GM13977 (cell line): ENCODE measurements at places on chromosomes 3 and 15.
A peak's percentile ranks its signal among the peaks of the same experiment; 100 is the strongest.

GRCh38 chr3:69276884-69277283, 109.0 kb downstream of the FRMD4B start:
- DNase-seq, result no peak

DNA sequence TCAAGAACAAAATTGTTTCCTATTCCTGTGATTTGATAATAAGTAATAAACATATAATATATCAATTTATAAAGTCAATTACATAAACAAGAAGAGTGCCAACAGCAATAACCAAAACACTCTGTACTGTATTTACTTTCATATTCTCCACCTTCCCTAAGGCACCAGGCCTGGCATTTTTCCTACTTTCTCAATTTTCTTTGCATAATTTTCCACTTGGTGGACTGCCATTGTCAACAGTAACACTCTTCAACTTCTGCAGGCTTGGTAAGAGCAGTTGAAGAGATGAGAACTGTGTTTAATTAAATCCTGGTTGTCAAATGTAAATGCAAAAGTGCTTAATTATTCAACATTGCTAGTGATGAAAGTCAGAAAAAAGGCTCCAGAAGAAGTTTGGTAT, 229.8 kb upstream of the PLSCR5 start:
- no peak for DNase-seq

DNA sequence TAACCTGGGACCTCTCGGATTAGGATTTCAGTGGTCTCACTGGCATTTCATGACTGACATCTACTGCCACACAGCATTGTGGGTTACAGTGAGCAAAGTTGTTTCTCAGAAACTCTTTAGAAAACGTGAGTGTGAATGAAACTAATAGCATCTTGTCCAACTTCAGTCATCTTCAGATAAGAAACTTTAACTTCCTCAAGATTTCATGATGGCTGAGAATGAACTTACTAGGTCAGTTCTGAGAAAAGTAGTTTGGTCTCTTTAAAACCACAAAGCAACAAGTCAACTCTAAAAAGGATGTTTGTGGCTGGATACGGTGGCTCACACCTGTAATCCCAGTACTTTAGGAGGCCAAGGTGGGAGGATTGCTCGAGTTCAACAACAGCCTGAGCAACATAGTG, 14.2 kb upstream of the HOMER2 start:
- peak; percentile 46 for DNase-seq

- no peak for DNase-seq
These were observed 80.9 kb upstream of the RPL32 start for GRCh38 chr3:12922306-12922705.

- no peak for DNase-seq
These were observed 4.0 kb upstream of the SMCO1 start for GRCh38 chr3:196518966-196519717.

- DNase-seq, result no peak
These were observed 4.8 kb upstream of the EPHB3 start for GRCh38 chr3:184556582-184557347.

- DNase-seq, result no peak
These were observed 67.6 kb downstream of the ABTB1 start for GRCh38 chr3:127740136-127740915.
